Transverse colon (tissue), 4 donors: ENCODE measurements at places on chromosomes 1 and 21. TPM values are rescaled to one million over a fixed set of nuclear protein-coding genes. Genes with fewer than 3 reads are reported as not detected.

Gene FBXO42
- total RNA-seq = 25.4 TPM

Gene SFN
- total RNA-seq = 175 TPM

DNA sequence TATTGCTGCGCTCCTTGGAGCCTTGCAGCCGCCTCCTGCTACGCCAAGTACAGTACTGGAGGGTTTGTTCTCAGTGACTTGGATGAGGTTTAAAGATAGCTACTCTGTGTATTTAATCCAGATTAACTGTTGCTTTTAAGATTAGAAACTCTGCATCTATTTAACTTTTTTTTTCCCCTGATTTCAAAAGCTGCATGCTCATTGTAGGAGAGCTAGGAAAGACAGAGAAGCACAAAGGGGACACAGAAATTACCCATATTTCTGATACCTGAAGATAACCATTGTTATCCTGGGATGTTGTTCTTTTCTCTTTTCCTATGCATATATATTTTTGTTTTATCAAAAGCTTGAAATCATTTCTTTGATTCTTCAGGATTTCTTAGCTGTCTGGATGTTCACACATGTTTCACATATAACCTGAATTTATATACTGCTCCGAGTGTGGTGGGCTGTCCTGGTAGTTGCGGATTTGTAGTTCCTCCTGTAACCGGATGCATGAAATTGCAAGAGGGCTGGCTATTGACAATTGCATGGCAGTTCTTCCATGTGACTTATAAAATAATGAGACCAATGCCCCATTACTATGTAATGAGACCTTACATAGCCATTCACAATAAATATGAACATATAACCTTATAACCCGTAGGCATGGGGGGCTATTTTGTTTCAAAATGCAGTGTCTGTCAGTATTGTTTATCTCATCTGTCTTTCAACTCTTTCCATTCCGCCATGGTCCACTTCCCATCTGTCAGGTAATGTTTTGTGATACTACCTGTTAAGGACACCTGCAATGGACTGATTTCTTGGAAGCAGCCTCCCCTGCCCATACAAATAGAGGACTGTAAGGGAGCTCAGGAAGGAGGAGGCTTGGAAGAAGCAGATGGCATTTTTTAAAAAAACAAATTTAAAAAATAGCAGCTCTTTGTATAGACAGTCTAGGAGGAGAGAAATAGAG, 1.4 kb downstream of the RAVER2 start:
- DNase-seq = peak; percentile 12

GRCh38 chr1:197439708-197440280, 171.7 kb downstream of the CRB1 start:
- DNase-seq = no peak

DNA sequence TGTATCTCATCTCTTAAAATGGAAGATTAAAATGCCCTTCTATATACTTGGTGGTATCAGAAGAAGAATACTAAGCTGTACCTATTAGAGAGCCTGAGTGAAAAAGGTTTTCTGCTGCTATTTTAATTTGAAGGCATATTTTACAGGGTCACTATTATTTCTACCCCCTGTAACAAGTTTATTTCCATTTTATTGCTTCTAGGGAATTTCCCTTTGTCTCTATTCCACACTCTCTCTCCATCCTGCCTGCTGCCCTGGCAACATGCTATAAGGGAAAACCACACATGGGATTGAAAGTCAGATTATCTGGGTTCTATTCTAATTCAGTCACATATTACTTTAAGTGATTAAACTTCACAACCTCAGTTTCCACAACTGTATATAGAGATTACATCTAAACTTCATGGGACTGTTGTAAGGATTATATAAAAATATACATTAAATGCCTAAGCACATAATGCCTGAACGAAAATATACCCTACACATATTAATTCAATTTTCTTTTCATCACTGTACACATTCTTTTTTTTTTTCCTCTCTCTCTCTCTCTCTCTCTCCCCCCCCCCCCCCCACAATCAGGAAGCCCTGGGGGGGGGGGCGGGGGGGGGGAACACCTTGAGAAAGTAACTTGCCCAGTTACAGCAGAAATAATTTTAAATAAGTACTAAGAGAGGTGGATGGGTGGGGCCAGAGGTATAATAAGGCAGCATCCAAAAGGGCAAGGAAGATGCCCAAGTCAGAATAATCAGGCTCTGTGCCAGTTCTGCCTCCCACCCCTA, 51.5 kb downstream of the LUZP1 start:
- no peak for DNase-seq

GRCh38 chr1:9599741-9600140, 11.0 kb downstream of the TMEM201 start:
- no peak for DNase-seq

DNA sequence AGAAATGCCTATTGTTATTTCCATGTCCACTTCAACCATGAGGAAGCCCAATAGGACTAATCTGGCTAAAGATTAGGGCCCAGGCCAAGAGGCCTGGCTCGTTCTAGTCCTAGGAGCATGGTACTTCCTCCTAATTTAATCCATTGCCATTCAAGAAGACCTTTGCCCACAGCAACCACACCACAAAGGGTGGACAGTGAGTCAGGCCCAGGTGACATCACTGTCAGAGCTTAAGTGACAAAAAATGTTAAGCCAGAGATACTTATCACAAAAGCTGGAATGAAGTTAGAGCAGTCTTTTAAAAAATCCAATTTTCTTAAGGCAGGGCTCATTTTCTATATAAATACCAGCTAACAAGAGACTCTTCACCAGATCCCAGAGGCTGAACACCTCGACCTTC, at the start of gene SPRR3:
TSS of gene SPRR3 (plus strand) at position 368 of the 400 bp plus-strand sequence. CDS start 1,272 bp downstream, outside the sequence.
- no peak for DNase-seq

GRCh38 chr1:247077876-247078257, 744 bp downstream of the ZNF670 start:
- no peak for DNase-seq
